ENCODE measurements at places on chromosomes 5 and 9.
A peak's percentile ranks its signal among the peaks of the same experiment; 100 is the strongest.

GRCh38 chr5:112628214-112628980 is 109.3 kb upstream of the APC start:
- peak; percentile 73 for DNase-seq

DNA sequence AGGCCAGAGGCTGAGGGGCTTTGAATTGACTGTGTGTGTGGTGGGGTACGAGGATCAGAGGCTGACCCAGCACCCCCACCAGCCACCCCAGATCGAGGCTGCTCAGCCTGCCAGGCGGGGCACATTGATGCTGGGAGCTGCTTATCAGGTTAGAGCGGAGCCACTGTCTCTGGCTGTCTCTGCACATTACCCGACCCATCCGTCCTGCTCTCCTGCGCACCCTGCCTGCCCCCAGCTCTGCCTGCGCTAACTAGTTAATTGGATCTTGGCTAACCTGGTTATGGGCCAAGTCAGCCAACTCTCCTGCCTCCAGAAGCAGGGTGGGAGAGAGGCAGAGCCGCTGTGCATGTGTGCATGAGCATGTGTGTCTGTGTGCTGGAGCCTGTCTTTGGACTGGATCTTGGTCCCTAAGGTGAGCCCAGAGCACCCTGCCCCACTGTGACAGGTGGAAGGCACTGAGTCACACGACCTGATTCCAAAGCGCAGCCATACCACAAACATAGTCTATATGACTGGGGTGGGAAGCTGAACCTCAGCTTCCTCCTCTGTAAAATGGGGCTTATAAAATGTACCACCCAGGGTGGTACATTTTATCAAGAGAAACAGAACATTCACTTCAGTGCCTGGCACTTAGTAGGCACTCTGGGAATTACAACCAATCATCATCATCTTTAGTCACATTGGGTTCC is 39.7 kb downstream of the PCDH1 start:
- DNase-seq = no peak

DNA sequence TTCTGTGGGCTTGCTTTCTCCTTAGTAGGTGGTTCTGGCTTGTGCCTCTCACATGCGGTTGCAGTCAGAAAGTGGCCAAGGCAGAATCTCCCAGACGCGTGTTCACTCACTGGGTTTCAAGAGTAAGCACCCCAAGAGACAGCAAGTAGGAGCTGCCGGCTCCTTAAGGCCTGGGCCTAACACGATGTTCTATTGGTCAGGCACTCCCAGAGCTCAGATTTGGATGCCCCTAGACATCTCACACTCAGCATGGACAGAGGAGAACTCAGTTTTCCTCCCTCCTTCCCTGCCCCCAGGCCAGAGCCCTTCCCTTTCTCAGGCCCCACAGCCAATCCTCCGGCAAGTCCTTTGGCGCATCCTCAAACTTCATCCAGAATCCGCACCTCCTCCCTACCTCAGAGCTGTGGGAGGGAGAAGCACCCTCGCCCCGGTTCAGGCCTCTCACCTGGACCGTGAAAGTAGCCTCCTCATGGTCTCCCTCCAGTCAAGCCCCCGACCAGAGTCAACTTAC is 6.5 kb upstream of the CARD19 start:
- no peak for DNase-seq

- DNase-seq = no peak
Measured at GRCh38 chr9:6605202-6605601, 40.3 kb downstream of the GLDC start.

DNA sequence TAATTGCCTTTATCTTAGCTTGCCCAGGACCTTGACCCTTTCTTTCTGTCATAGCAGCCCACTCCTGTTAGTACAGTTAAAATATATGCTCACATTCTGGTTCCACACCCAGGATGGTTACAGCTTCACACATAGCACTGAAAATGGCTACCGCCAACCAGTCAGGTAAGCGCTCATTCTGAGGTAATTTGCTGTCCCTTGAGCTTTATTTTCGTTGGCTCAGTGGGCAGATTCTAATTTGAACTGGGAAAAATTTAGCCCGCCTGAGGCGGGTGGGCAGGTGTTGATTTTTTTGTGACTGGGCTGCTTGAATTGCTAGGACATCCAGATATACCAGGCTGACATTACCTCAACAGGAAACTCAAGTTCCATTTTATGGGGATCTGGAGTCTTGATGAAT is 137.5 kb downstream of the KCTD16 start:
- DNase-seq = peak; percentile 19

DNA sequence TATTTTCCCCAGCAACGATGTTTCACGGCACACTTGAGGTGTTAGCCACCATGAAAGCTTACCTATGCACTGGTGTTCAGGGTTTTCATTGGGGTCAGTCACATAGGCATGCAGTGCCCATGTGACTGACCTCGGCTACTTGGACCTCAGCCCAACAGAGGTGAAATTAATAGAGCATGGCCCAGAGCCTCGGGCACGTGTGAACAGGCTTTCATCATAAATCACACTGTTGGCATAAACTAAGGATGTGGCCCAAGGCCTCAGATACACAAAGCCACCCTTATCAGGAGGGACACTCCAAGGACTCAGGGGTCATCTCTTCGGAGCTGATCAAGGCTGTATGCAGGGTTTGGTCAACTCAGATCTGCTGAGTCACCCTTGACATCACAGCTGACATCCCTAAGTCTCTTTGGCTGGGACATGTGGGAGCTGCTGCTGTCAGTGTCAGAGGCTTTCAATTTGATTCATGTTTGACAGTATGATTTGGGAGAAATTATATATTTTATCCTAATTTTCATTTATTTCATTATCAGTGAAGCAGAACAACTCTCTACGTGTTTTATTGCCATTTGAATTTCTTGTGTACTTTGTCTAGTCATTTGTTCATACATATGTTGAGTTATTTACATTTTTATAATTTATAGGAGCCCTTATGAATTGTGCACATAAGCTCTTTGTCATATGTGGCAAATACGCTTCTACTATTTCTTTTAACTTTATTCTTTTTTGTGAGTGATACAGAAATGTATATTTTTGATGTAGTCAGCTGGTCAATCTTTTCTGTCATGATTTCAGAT is 59.7 kb upstream of the ANKRD33B start:
- DNase-seq = no peak

DNA sequence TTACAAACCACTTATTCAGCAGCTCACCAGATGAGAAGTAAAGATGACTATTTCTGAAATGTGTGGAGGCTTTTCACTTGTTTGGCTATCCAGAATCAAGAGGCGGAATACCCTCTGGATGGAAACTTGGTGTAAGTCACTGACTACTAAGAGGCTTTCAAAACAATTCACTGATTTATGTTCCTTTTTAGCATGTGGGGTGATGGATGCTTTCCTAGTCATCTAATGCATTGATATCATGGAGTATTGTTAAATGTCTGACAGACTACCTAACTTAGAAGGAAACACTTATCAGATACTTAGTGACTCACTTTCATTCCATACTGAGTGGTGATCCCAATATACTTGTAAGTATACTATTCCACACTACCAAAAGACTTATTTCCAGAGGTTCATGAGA is 141.4 kb downstream of the PLK2 start:
- no peak for DNase-seq

DNA sequence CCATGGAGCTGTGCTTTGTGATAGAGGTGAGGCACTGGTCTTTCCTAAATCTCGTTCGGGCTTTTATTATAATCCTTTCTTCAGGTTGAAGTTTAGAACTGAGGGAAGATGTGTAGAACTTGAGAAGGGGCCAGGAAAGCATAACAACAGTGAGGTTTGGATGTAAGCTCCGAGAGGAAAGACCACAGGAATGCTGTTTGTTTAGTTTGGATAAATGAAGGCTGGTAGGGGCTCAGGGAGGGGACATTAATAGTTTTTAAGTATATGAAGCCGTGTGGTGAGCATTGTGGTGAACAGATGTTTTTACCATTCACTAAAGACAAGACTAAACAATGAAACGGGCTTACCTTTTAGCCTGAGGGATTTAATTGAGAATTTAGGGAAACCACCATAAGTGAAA is 130.8 kb downstream of the ARHGAP26 start:
- DNase-seq = no peak

DNA sequence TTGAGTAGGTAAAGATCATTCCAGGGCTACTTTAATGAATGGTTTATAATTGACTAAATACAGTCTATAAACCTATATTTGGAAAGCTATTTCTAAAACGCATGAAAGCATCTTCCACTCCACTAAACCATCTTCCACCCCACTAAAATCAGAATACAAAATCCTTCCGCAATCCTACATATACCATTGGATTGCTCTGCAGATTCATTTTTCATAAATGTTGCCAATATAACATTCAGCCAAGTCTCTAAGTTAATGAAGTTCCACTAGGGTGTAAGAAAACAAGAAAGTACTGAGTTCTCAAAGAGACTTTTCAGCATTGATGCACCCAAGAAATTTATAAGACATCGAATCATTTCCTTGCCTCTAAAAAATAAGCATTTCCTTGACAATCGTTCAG is 4.7 kb downstream of the SLC24A2 start:
- no peak for DNase-seq

DNA sequence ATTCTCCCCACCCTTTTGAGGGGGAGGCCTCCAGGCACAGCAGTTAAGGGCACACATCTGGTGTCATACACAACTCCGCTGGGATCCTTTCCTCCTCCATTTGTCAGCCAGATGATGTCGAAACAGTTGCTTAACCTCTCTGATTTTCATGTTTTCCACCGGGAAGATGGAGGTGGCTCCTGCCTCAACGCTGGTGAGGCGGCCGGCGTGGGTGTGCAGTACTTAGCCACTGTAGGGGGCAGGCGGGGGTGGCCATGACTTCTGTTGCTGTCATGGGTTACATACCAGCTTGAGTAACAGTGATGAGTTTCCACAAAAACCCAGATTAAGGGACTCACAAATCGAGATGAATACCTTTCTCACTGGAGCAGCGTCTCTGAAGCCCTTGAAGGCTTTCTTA is 63.1 kb upstream of the EPB41L4B start:
- no peak for DNase-seq

GRCh38 chr5:173718469-173718868 is 102.0 kb upstream of the BOD1 start:
- no peak for DNase-seq

- DNase-seq = peak; percentile 64
Measured at GRCh38 chr9:121718084-121718483, 66.7 kb downstream of the DAB2IP start.

DNA sequence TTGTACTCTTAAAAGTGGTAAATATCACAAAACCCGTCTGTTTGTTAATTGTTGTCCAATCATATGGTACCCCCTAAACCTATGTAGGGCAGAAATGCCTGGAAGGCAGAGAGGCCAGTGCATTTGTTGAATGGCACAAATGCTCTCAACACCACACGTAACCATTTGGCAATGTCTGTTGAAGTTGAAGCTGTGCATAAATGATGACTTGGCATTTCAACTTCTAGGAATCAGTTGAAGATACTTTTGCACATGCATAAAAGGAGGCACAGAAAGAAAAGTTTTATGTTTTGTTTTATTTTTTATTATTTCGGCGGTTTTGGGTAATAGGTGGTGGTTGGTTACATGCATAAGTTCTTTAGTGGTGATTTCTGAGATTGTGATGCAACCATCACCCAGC is 246.6 kb downstream of the TAF11L14 start:
- DNase-seq = no peak

- no peak for DNase-seq
Measured at GRCh38 chr5:172502969-172503368, 48.6 kb upstream of the SH3PXD2B start.

GRCh38 chr5:103355579-103355978 is 97.0 kb downstream of the MACIR start:
- no peak for DNase-seq

- no peak for DNase-seq
Measured at GRCh38 chr9:78552802-78553201, 255.9 kb downstream of the PSAT1 start.

- DNase-seq = no peak
Measured at GRCh38 chr5:34944460-34945047, 15.2 kb downstream of the DNAJC21 start.

- DNase-seq = no peak
Measured at GRCh38 chr9:97961361-97961760, 21.8 kb upstream of the ANP32B start.

DNA sequence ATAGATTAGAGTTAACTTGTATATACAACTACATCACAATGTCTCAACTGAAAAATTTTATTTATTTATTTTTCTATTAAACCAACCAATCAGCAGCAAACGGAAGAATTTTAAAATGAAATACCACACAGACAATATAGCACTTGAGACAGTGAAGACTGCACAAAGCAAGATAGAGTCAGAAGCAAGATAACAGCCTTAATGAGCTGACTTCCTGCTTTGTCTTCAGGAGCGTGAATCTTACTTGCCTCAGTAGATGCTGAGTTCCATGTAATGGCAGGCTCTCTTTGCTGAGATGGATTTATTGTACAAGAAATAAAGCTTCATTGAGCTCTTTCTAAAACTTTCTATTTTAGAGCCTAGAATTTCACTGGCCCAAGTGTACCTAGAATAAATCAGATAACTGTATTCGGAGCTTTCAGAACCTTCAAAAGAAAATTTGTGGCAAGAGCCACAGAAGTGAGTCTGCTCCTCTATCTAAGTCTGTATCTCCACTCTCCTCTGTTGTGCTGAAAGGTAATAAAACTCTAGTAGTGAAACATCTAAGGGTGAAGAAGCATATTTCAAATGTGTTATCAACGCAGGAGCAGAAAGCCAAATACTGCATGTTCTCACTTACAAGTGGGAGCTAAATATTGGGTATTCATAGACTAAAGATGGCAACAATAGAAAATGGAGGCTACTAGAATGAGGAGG is 83.3 kb upstream of the ANKRD55 start:
- no peak for DNase-seq

GRCh38 chr5:163401271-163401670 is 36.1 kb upstream of the CCNG1 start:
- DNase-seq = no peak

DNA sequence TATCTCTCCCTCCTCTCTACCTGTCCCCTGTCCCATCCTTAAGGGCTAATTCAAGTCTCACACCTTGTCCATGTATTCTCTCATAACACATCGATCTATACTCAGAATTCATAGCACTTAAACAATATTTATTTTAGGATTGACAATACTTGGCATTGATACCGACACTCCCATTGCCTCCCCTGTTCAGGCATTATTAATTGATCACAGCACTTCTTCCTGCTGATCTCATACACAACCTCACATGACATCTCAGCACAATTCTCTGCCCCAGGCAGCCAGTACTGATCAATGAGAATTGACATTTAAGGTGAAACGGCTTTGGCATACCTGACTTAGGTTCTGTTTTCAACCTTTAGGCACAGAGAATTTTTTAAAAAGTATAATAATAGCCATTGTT is 582.4 kb upstream of the BRINP1 start:
- DNase-seq = no peak

Data from NCI-H1436 (cell line).